ENCODE measurements at places on chromosomes 1 and 21. TPM values are rescaled to one million over a fixed set of nuclear protein-coding genes. Genes with fewer than 3 reads are reported as not detected.

DNA sequence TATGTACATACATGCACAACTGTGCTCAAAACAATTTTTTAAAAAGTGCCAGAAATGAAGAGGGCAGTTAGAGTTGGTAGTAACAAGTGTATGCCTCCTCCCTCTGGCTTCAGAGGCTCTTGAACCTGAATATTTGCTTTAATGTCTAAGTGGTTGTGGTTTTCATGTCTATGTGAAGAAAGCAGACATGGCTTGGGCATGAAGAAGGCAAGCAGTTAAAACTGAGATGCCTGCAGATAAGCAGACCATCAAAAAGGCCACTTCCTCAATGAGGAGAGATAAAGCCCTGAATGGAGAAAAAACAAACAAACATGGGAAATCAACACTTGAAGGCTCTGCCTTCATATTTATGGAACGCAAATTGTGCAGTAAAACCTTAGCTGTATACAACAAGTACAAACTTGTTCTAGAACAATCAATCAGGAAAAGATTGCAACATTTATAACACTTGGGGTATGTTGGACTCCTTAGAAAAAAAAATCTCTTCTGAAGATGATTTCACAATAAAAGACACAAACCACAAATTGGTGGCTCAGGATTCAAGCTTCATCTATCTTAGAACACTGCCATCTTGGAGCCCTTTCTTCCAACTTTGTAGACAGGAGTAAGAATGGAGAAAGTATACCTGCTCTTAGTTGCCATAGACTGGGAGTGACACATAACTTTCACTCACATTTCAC is 52.7 kb upstream of the PLA2G4A start:
- DNase-seq, result no peak

- no peak for DNase-seq
Measured at GRCh38 chr1:109983380-109984189, 980 bp upstream of the AHCYL1 start.

ETV3L gene
- not detected for total RNA-seq

GIPC2 gene
- 4.0 TPM for total RNA-seq

GBP3 gene
- 3.6 TPM for total RNA-seq

GRCh38 chr1:112618721-112619517 is at the start of gene ST7L:
ST7L (minus strand) TSS chr1:112619141; CDS start chr1:112619113, 28 bp downstream.
- peak; percentile 92 for DNase-seq

FTCD gene
- total RNA-seq, result not detected

- no peak for DNase-seq
Measured at GRCh38 chr1:84255582-84255981, 45.9 kb upstream of the SAMD13 start.

CD160 gene
- total RNA-seq, result not detected

ZYG11A gene
- 0.18 TPM for total RNA-seq

GRCh38 chr21:27104846-27105431 is 138.1 kb upstream of the ADAMTS5 start:
- no peak for DNase-seq

- DNase-seq, result no peak
Measured at GRCh38 chr1:63835128-63835527, 61.3 kb downstream of the ROR1 start.

- no peak for DNase-seq
Measured at GRCh38 chr1:14392161-14392858, 206.2 kb upstream of the KAZN start.

- no peak for DNase-seq
Measured at GRCh38 chr1:22273686-22274681, 131.1 kb upstream of the WNT4 start.

DNA sequence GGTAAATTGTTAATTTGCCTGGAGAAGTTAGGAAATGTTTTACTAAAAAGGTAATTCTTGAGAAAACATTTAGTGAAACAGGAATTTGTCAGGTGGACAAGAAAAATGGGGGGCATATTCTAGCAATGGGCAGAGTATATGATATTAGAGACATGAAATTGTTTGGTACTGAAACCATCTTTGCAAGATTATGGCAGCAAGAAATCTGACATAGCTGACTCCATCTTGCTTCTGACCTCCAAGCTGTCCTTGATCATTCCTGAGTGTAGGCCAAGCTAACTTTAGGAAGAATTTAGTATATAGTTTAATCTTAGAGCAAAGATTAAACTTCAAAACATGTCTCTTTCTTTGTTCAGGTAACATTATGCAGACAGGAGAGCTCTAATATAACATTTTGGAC is 14.0 kb upstream of the SAMSN1 start:
- DNase-seq, result no peak

AKR7A3 gene
- 149 TPM for total RNA-seq

GRCh38 chr1:8382051-8382505 is 64.2 kb downstream of the SLC45A1 start:
- DNase-seq, result no peak

- DNase-seq, result peak; percentile 37
Measured at GRCh38 chr1:158930504-158930903, 848 bp upstream of the PYHIN1 start.

DNA sequence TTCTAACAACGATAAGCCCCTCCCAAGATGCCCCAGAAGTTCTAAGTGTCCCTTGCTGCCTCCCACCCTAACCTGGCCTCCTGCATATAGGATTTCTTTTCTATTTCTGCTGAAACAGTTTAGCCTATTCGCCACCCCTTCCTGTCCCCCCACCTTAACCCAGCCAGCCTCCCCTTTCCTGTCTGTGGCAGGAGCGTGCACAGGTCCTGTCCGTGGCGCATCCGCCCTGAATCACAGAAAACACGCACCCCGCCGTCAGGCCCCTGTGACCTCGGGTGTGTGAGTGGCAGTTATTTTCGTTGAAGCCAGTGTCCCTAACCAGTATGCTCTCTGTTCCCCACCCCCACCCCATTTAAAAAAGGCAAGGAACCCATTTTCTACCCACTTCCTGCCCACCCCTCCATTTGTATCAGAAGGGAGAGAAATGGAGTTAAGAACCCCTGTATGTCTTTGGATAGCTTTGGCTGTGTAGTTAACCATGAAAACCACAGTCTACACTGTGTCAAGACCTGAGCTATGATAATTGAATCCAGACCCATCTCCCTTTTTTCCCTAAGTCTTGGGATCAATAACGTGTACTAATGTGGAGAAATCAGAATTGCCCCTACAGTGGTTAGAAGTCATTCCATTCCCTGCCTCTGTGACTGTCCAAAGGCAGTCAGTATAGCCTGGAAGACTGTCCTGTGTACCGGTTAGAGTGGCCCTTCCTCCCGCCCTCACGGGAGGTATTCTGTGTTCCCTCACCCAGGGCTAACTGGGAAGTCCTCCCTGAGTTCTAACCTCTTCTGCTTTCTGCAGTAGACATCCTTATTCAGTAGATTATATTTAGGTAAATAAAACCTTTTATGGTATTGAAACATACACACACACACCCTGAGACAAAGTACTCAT is 1.8 kb downstream of the PLEKHO1 start:
- DNase-seq, result peak; percentile 65

DNA sequence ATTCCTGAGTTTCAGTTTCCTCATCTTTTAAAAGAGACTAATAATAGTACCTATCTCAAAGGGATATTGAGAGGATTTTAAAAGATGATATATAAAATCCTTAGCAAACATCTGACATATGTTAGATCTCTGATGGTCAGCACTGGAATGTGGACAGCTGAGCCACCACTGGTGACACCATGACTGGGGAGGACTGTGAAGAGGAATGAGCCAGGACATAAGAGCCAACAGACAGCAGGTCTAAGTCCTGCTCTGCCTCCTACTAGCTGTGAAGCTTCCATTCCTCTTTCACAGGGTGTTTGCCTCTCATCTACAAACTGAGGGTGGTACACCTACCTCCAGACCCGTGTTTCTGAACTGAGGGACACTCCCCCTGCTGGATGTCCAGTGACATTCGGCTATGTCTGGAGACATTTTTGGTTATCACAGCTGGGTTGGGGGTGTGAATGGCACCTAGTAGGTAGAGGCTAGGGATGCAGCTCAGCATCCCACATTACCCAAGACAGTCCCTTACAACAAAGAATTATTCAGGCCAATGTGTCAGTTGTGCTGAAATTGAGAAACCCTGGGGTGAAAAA is 109.1 kb upstream of the OLIG2 start:
- DNase-seq, result no peak

AGTRAP gene
- 4.1 TPM for total RNA-seq

RXFP4 gene
- total RNA-seq, result not detected

MNDA gene
- total RNA-seq, result not detected

- DNase-seq, result no peak
Measured at GRCh38 chr1:224996266-224996665, 66.8 kb downstream of the DNAH14 start.

DNA sequence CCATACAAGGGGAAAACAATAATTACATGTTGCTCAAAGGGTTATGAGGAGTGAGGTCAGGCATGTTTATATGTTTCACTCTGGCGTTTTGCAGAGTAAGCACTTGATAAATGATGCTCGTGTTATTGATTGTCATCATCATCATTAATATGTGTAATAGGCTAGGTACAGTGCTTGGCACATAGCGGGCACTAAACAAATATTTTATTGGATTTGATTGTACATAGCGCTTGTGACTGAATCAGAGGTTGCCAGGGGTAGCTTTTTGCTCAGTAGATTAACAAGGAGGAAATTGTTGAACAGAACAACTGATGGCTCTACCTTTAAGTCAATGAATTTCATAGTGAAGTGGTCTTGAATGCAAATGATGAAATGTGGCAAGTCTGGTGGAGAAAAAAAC is 91.7 kb downstream of the ROR1 start:
- DNase-seq, result no peak

MAN1C1 gene
- 33.9 TPM for total RNA-seq

- no peak for DNase-seq
Measured at GRCh38 chr1:43743206-43743605, 35.9 kb downstream of the ST3GAL3 start.

- DNase-seq, result no peak
Measured at GRCh38 chr1:17582124-17582774, 42.8 kb downstream of the ARHGEF10L start.

DNA sequence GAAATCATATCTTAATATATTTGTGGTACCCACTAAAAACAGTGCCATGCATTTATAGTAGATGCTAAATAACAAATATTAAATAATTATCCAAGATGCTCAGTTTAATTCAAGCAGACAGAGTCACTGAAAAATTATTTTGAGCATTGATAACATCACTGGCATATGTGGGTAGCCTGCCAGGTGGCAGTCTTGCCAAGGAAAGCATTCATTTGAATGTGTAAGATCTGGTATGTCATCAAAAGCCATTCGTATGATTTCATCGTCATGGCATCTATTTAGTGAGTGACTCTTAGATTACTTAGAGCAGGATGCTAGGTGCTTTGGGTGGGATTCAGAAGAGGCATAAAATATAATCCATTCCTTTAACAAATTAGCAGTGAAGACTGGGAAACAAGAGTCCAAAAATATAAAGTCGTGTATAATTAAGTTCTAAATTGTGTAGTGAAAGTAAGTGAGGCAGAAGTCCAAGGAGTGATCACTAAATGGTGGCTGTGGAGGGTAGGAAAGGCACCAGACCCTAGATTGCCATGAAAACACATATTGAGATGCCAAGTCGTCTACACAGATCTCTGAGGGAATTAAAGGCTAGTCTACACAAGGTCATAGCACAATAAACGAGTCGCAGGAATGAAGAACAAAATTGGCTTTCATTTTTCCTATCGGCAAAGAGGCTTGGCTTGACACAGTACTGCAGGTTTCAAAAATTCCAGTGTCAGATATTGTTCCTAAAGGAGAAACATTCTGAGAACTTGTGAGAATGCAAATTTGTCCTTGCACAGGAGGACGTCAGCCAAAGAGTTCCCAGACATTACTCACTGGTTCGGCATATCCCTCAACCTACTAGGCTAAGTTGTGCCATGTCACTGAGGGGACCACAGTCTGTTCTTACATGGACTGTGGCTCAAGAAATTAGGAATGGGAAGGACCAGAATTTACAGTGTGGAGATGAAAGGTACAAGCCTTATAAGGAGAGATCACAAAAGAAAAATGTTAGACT is 130.8 kb downstream of the LYPLAL1 start:
- DNase-seq, result no peak

GREM2 gene
- total RNA-seq, result not detected

GRCh38 chr1:16398371-16398953 is 31.4 kb downstream of the SZRD1 start:
- no peak for DNase-seq

DNA sequence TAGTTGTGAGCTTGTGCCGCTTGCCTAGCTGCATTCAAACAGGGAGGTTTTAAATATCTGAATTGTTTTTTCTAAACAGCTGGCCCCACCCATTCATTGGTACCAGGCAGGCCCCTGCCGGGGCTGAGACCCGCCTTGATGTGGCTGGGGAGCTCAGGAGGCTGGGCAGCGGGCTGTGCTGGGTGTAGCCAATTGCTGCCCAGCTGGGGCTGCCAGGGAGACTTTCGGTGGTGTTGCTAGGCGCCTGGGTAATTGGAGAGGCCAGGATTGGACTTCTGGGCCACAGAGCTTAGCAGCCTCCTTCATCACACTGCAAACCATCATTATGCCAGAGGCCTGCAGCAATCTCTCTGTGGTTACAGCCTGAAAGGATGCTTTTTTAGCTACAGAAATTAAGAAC is 12.2 kb downstream of the RHBDL2 start:
- DNase-seq, result peak; percentile 52

DNA sequence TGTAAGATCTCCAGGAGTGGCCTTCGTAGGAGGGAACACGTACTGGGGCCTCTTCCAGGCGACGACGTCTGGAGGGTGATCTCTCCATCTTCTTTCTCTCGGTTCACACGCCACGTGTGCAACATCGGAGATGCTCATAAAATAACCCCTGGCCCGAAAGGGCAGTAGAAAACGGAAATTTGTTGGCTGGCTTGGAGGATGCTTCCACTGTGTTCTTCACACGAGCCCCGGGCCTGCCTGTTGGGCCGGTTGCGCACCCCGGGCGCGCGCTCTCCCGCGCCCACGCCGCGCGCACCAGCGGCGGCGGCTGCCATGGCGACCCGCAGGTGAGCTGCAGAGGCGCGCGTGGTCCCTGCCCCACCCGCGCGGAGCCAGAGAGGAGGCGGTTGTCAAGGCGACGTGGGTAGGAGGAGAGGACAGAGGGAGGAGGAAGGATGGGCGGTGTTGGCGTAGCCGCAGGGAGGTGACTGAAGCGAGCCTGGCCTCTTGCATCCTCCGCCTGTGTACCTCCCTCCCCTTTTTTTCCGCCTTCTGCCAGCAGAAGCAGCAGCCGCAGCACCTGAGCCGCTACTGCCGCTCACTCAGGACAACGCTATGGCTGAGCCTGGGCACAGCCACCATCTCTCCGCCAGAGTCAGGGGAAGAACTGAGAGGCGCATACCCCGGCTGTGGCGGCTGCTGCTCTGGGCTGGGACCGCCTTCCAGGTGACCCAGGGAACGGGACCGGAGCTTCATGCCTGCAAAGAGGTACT is at the start of gene ELAPOR1:
Gene ELAPOR1, plus strand, starts transcription at position 526 of the 752 bp plus-strand sequence. Its CDS starts 69 bp downstream, at position 595.
- DNase-seq, result peak; percentile 89

Data from stomach (tissue), 19 donors.